Left ventricle myocardium superior (tissue), 1 donor: ENCODE measurements at places on chromosomes 12 and 14.
A peak's percentile ranks its signal among the peaks of the same experiment; 100 is the strongest.

GRCh38 chr12:32309811-32310736, 89.3 kb upstream of the FGD4 start:
- no peak for DNase-seq

DNA sequence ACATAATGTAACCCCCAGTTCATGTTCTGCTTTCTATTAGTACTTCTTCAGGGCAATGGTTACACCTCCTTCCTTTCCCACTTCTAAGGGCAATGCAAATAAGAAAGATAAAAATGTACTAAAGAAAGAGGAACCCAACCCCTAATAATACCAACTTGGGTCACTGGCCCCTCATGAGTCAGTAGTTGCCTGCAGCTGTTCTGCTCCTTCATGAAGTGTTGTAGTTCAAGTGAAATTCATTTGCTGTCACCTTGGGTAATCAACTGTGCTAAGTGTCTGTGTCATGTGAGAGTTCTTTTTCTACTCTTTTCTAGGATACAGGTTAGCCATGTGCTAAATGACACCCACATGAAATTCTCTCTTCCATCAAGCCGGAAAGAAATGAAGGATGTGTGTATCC, 91.8 kb downstream of the PLXNC1 start:
- no peak for DNase-seq

- no peak for DNase-seq
Observed at GRCh38 chr12:32448586-32448985, 49.2 kb downstream of the FGD4 start.

GRCh38 chr14:71261206-71261605, 353.9 kb downstream of the PCNX1 start:
- DNase-seq: no peak

DNA sequence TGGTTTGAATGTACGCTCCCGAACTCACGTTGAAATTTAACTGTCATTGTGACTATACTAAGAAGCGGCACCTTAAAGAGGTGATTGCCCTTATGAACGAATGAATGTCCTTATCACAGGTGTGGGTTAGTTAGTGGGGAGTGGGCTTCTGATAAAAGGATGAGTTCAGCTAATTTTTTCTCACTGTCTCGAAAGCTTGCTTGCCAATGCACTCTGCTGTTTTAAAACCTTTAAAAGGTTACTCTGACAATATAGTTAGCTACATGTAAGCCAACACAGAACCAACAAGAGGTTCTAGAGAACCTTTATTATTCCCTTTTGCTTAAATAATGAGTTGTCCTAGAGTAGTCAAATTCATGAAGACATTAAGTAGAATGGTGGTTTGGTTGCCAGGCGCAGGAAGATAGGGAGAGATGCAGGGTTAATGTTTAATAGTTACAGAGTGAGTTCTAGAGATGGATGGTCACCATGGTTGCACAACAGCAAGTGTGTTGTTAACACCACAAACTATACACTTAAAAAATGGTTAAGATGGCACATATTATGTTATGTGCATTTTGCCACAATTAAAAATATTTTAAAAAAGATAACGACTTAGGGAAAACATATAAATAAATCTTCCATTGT, 26.3 kb downstream of the RTN1 start:
- no peak for DNase-seq

- no peak for DNase-seq
Observed at GRCh38 chr14:54489731-54490444, 1.1 kb upstream of the GMFB start.

- no peak for DNase-seq
Observed at GRCh38 chr12:108091679-108092051, 37.4 kb upstream of the WSCD2 start.

DNA sequence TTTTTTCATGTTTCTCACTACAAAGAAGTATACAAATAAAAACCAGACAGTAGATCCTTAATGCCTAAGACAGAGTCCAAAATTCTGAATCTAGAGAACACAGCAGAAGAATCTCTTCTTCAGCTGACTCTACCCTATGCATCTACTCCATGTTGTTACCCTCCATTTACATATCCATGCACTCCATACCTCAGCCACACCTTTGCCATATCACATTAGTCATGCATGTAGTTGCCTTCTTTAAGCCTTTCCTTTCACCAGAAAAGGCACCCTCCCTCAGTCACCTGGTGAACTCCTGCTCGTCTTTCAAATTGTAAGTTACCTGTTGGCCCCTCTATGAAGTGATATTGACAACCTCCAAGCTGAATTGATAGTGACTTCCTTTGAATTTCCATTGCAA, 271.2 kb upstream of the FAR2 start:
- no peak for DNase-seq

GRCh38 chr12:6097411-6097810, 27.1 kb downstream of the VWF start:
- DNase-seq: no peak

- DNase-seq: no peak
Observed at GRCh38 chr14:95662376-95663186, 23.6 kb upstream of the TCL1B start.

DNA sequence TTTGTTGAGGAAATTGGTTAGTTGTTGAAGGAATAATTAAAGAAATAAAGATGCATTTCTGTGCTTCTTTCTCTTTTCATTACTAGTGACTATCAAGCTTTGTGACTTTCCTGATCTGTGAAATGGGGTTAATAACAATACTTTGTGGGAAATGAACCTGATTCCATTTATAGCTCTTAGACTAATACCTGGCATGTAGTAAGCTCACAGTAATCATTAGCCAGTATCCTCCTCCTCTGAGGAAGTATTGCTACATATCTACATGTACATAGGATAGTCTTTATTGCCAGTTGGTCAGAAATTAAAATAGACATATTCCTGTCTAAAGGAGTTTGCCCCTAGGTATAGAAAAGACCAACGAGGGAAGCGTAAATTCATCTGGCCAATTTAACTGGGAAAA, 1.8 kb upstream of the CCDC198 start:
- no peak for DNase-seq

GRCh38 chr12:27192118-27192802, 51.8 kb upstream of the STK38L start:
- DNase-seq: no peak

DNA sequence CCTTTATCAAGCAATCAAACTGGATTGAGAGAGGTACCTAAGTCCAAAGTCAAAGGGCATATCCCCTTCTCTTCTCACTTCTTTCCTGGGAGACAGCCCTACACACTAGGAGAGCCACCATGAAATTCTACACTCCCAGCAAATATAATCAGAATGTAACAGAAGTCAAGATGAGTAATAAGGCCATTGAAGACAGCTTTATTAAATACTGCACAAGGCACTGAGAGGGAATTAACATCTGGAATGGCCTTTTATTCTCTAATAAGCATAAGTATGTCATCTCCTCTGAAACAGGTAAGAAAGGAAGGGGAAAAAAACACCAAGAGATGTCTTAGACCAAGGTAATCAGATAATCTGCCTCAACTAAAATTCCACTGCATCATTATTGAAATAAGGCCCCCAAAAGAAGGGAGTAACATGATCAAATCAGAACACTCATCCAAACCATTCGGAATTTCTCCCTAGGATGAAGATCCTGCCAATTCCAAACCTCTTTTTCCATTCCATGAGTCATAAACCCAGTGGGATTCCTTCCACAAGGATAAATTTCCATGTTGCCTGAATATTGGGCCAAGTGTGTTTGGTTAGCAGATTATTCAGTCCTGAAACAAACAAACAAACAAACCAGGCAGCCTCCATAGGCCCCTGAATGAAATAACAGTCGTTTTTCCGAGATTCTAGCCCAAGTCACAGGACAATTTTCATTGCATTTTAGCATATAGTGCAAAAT, 19.9 kb downstream of the SLC35F4 start:
- no peak for DNase-seq

- peak; percentile 91 for DNase-seq
Observed at GRCh38 chr14:77641534-77642341, 25.3 kb upstream of the SPTLC2 start.
